ENCODE measurements at places on chromosomes 6 and 20.

DNA sequence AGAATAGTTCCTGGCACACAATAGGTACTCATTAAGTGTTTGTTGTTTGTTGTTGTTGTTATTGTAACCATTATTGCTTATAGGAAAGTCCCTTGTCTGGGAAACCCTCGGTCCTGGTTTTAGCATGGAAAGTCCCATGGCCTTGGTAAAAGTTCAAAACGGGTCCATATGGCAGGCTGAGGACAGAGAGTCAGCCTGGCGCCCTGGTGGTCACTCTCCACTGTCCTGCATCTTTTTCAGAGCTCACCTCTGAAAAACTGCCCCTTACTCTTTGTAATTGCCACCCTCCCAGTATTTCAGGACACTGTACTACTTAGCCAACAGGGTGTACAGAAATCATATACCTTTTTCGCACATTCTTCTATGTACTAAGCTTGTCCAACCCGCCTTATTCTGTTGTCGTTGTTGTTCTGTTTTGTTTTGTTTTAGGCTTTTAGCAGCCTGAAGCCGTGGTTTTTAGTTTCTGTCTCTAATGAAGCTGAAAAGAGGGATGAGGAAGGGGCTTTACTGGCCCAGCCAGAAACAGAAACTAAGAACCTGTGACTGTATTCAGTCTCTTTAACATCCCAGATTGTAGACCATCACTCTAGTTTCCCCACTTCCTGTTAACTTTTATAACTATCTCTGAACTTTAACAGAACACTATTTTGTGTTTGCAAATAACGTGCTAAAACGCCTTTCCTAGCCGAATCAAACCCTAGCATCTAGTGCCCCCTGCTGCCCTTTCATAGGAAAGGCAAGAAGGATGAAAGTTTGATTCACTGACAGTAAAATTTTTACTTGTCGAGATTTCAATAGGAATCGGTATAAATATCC is 7.6 kb upstream of the TMEM14A start:
- peak; percentile 79 for DNase-seq

- no peak for DNase-seq
Observed at GRCh38 chr6:149323353-149323752, 5.8 kb downstream of the TAB2 start.

- DNase-seq = no peak
Observed at GRCh38 chr6:126614642-126615504, 275.0 kb downstream of the CENPW start.

DNA sequence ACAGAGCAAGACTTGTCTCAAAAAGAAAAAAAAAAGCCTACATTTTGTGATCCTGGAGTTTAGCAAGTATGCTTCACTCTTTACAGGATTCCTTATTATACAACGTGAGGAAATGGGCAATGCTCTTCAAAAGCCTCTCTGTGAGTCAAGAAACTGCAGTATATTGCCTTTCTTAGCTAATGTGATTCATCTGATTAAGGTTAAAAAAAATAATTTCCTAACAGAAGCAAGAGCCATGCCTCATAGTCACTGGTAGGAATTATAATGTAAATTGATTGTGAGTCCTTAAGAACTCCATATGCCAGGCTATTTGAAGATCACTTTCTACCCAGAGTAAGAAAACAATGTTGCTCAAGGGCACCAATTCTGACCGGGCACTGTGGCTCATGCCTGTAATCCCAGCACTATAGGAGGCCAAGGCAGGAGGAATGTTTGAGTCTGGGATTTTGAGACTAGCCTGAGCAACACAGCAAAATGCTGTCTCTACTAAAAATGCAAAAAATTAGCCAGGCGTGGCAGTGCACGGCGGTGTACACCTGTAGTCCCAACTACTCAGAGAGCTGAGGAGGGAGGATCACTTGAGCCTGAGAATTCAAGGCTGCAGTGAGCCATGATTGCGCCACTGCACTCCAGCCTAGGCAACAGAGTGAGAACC is 43.3 kb downstream of the SLC26A8 start:
- DNase-seq = no peak

DNA sequence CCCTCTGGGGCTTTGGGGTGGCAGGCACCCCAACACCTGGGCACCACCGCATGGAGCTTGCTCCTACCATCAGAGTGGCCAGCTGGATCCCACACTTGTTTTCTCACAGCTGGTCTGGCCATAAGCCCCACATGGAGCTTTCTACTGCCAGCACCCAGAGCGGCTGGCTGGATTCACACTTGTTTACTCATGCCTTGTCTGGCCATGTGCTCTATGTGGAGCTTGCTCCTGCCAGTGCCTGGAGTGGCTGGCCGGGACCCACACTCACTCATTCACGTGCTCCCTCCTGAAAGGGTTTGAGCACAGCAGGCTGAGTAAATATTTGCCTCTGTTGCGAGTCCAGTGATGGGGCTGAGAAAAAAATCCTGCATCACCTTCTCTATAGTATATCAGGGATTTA is 487.0 kb downstream of the CD109 start:
- DNase-seq = no peak

DNA sequence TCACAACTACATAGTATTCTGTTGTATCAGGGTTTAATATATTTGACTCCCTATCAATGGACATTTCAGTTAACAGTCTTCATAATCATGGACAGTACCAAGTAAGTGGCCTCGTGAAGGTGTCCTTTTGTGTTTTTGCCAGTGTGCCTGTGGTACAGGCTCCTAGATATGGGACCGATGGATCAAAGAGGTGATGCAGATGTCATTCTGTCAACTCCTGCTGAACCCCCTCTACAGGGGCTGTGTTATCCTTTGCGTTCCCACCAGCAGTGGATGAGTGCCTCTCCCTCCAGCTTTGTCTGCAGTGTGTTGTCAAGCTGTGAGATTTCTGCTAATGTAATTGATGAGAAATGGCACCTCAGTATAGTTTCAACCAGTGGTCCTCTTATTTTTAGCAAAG is 210.7 kb downstream of the QKI start:
- no peak for DNase-seq

DNA sequence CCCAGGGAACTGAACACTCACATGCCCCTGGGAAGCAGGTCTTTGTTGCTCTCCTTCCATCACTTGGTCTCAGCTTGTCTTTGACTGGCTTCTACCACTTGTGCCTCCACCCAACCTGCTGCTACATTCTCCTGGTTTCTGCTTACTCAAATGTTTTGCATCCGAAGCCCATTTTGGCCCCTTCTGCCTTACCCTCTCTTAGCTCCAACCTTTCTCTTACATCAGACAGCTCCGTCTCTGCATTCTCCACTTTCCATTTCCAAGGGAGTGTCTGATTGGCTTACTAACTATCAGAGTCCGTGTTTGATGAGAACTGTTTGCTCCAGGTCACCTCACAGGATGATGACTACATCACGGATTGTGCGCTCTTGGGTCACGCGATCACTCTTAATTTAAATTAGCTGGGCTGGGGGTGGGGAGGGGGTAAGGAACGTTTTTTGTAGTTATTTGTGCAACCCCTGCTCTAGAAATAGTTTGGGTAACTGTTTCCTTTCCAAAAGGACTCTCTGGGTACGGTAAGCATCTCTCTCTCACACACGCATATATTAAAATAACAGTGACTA is 844 bp upstream of the ABRACL start:
- no peak for DNase-seq

- no peak for DNase-seq
Observed at GRCh38 chr6:166541366-166541765, 45.1 kb downstream of the RAMACL start.

- no peak for DNase-seq
Observed at GRCh38 chr6:31397901-31398525, 5.4 kb upstream of the MICA start.

- DNase-seq = no peak
Observed at GRCh38 chr20:19953606-19954005, 63.6 kb upstream of the NAA20 start.

DNA sequence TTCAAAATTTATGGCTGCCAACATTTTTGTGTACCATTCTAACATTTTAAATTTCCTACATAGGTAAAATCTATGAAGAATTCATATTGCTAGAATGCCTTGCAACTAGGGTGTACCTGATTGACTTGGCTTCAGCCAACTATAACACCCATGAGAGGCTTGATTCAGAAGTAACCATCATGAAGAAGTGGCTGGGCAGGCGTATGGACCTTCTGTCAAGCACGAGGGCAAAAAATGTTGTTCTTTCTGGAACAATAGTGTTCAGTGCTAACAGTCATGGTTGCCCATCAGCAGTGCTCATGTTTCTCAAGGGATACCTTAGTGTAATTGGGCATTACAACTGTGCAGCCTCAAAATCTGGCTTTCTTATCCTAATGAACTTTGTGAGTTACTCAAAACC is 42.9 kb downstream of the ID4 start:
- DNase-seq = no peak

GRCh38 chr20:37226889-37227288 is 34.7 kb downstream of the GHRH start:
- DNase-seq = no peak

DNA sequence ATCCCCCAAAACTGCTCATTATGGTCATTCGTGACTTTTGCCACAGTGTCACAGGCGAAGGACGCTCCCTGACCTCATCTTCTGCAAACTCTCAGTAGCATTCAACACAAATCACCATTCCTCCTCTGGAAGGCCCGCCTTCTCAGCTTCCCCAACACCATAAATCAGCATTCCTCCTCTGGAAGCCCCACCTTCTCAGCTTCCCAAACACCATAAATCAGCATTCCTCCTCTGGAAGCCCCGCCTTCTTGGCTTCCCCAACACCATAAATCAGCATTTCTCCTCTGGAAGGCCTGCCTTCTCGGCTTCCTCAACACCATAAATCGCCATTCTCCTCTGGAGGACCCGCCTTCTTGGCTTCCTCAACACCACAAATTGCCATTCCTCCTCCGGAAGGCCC is 288.0 kb upstream of the AGPAT4 start:
- no peak for DNase-seq

DNA sequence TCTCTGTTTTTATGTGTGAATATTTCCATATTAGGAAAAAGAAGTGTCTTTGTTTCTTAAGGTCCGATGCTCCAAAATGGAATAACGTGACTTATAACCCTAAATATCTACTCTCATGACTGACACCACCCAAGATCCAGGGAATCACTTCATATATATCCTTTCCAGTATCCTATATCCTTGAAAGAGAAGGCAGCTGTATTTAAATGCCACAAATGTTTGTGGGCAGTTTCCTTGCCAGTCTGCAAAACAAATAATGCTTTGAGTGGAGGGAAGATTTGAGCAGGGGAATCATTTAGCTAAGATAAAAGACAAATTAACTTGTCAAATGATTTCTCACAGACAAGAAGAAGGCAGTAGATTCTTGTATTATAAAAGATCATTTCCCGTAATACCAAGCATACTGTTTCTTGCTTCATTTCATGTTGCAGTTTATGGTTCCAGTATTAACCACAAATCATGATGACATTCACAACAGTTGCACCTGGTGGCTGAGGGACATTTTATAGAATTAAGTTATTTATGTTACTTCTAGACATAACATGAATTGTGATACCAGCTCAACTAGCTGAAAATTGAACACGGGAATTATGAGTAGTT is 30.0 kb upstream of the FABP7 start:
- DNase-seq = no peak

GRCh38 chr20:59829054-59829785 is 104.2 kb downstream of the SYCP2 start:
- DNase-seq = no peak

DNA sequence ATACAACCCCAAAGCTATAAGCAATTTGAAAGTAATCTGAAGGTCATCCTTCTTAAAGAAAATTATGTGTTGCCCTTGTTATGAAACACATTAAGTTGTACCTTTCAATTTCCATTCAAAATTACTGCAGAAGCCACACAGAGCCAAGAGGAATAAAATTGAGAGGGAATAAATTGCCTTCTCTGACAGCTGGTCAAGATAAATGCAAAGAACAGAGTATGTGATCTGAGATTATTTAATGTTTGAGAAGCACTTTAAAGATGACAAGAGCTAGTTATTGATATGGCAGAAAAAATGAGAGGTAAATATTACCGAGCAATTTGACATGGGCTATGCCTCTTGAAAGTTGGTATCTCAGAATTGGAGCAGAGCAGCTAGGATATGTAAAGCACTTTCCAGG is 61.6 kb downstream of the TRDN start:
- no peak for DNase-seq

DNA sequence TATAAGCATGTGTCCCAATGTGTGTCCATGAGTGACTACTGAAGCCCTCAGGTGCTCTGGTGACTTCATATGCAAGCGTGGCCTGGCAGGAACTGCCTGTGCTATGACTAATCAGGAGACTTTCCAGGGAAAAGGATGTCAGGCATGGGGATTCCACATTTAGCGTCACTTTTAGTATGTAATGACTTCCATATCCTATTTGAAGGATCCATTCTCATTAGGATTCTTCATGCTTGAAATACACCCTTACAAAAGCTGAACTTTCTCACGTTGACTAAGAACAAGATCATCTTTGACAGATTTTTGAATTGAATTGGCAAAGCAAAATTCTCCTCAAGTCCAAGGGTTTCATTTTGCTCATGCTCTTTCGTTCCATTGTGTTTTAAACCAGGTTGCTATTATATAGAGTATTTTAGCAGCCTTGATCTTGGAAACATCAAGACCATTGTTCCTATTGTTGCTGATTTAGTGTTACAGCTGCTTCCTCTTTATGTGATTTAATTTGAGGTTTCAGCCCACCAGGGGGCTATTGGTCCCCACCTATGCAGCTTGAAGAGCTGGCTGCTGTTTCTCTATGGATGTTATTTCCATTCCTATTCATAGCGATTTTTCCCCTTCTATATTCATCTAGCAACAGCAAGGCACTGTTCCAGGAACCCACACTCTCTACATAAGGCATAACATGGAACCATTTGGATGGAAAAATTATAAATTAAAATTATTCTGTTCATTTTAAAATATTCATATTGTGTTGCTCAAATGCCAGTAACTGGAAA is 418.6 kb downstream of the CDKAL1 start:
- DNase-seq = no peak

GRCh38 chr6:158536891-158537798 is 22.7 kb upstream of the TMEM181 start:
- DNase-seq = no peak

DNA sequence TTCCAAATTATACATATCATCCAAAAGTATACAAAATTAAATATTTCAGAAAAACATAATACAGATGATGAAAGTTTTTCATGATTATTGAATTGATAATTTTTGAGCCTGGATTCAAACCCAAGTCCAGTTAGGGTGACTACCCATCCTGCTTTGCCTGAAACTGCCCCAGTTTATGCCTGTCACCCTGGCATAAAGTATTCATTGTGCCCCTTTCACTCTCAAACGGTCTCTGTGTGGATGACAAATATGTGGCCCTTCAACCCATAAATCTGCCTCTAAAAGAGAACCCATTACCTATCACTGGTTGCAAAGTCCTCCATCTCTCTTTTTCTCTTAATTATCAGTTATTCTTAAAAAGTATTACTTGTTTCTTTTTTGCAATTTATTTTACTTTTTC is 553.7 kb upstream of the JARID2 start:
- no peak for DNase-seq

- DNase-seq = no peak
Observed at GRCh38 chr6:15882915-15883314, 220.1 kb upstream of the DTNBP1 start.

GRCh38 chr20:36270744-36271638 is 34.7 kb downstream of the AAR2 start:
- DNase-seq = no peak

- no peak for DNase-seq
Observed at GRCh38 chr6:87922947-87923330, 124.7 kb upstream of the SPACA1 start.
